ENCODE measurements at places on chromosomes 6 and 20.

DNA sequence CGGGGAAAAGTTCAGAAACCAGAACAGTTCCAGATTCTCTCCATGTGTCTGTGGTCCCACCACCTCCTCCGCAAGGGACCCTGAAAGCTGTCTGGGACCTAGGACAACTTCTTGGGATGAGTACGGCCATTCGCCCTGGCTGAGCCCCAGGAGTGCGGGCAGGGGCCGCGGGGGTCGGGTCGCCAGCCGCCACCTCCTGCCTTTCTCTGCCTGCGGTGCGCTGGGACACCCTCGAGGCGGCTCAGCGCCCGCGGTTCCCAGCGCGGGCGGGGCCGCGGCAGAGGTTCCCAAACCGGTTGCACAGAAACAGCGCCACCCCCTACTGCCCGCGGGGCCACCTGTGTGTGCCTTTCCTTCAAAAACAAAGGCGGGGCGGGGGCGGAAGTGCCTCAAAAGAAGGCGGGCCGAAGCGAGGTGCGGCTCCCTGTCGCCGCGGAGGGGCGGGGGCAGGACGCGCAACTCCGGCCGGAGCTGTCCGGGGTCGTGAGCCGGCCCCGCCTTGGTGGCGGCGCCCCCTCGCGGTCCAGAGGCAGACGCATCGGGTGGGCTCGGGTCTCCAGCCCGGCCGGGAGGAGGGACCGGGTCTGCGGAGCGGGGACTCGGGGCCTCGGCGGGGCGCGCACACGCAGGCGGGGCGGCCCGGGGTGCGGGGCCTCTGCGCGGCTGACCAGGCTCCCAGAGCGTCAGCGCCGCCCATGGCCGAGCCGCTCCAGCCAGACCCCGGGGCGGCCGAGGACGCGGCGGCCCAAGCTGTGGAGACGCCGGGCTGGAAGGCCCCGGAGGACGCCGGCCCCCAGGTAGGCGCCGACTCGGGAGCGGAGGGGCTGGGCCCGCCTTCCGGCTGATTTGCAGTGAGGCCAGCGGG lies at the start of gene HEBP2:
TSS of gene HEBP2 (plus strand) at position 423 of the 865 bp plus-strand sequence. CDS start at position 696, 273 bp downstream.
- peak; percentile 98 for DNase-seq

DNA sequence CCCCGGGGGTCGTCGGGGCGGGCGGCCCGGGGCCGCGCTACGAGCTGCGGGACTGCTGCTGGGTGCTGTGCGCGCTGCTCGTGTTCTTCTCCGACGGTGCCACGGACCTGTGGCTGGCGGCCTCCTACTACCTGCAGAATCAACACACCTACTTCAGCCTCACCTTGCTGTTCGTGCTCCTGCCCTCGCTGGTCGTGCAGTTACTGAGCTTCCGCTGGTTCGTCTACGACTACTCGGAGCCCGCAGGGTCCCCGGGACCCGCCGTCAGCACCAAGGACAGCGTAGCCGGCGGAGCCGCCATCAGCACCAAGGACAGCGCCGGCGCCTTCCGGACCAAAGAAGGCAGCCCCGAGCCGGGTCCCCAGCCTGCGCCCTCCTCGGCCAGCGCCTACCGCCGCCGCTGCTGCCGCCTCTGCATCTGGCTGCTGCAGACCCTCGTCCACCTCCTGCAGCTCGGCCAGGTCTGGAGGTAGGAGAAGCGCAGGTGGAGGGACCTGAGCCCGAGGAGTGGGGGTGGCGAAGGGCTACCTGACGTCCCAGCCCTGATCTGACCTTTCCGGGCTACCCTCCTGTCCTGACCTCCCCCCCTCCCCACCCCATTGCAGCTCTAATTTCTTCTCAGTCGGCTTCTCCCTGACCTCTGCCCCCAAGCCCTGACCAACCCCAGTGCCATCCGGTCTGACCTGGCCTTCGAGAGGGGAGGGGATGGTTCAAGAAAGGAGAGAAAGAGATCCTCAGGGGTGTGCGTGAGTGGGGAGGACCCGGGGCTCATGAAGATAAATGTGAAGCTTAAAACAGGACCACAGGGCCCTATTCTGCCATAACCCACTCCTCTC lies 558 bp downstream of the XKR7 start:
- peak; percentile 81 for DNase-seq

GRCh38 chr6:15290962-15291704 lies 45.3 kb downstream of the JARID2 start:
- no peak for DNase-seq

- no peak for DNase-seq
Measured at GRCh38 chr6:47246551-47246950, 63.2 kb downstream of the TNFRSF21 start.

DNA sequence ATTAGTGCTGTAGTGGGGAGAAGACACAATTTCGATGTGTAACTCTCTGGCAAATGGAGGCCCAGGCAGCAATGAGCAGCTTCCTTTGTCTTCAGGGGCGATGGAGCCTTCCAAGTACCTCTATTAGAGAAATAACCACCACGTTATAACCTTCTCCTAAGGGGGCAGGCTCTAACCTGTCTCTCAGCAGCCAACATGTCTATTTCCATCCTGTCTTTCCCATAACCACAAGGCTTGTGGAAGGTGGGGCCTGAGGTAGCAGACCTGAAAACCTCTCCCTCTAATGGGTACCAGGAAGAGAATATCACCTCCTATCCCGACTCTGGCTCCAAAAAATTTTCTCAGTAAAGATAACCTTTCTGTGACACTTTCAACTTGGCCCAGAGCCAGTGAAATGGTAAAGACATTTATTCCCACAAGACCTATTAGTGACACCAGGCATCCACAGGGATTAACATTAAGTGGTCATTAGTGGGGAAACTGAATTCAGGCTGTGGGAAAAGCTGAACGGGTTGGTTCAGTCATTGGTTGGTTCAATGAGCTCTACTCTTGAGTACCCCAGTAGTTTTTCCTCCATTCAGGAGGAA lies 4.0 kb downstream of the PEX6 start:
- DNase-seq = no peak

DNA sequence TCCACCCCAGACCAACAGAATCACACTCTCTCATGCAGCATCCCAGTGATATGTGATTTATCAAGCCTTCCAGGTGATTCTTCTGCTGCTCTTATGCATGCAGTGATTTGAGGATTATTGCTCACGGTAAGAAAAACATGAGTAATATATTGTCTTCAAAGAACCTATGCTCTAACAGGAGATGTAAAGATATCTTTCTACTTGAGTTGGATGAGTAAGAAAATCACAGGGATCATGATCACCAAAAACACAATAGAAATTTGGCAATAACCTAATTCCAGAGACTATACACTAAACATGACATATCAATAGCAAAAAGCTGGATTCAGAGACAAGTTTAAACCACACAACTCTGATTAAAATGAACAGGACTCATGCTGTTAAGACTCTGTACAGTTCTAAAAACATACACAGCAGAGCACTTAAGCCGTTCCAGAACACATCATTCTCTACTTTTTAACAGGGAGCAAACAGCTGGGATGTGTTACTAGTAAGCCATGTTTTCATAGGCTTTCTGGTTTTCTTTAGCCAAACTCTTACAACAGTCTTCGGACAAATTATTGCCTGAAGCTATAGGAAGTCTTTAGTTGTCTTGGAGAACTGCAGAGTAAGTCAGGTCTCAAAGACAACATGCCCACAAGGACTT lies 568.6 kb downstream of the HAO1 start:
- no peak for DNase-seq

DNA sequence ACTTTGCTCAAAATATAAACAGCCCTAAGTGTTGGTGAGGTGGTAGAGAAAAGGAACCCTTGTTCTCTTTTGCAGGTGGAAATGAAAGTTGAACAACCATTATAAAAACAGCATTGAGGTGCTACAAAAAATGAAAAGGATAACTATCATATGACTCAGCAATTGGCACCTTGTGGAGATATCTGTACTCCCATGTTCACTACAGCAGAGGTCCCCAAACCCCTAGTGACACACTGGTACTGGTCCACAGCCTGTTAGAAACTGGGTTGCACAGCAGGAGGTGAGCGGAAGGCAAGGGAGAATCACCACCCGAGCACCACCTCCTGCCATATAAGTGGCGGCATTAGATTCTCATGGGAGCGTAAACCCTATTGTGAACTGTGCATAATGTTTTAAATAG lies 267.4 kb upstream of the THEMIS start:
- no peak for DNase-seq

DNA sequence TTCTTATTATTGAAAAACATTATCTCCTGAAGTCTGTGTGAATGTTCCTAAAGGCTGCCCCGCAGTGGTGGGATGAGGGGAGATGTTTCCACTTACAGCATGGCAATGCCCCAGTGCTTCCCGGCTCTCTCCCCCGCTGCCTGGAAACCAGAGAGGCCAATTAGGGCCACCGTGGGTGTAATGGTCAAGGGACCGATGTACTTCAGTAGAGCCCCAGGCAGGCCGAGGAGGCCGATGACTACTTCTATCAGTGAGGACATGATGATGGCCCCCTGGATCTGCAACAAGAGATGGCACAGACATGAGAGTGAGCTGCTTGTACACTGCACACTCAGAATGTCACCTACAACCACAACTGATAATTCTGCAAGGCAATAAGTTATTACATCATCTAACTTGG lies 117.8 kb downstream of the SLC23A2 start:
- no peak for DNase-seq

DNA sequence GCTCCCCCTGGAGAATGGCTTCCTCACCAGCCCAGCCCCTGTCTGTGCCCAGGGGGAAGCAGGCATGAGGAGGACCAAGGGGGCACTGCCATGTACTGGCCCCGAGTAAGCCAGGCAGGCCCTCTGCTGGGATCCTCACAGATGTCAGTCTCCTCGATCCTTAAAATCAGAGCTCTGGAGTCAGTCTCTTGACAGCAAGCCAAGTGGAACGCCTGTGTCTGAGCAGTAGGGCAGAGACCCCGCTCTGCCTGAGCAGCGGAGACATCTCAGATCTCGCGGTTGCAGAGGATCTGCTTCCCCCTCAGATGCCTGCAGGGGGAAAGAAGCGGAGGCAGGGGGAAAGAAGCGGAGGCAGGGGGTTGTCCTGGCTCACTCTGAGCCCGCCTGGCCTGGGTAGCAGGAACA lies 92.6 kb downstream of the SNX5 start:
- no peak for DNase-seq

- no peak for DNase-seq
Measured at GRCh38 chr6:48412656-48413055, 301.7 kb upstream of the PTCHD4 start.

Data from mucosa of descending colon (tissue), 3 donors.